Ovary (tissue), 10 donors: ENCODE measurements at places on chromosomes 2 and 18. TPM values are rescaled to one million over a fixed set of nuclear protein-coding genes. Genes with fewer than 3 reads are reported as not detected.

DNA sequence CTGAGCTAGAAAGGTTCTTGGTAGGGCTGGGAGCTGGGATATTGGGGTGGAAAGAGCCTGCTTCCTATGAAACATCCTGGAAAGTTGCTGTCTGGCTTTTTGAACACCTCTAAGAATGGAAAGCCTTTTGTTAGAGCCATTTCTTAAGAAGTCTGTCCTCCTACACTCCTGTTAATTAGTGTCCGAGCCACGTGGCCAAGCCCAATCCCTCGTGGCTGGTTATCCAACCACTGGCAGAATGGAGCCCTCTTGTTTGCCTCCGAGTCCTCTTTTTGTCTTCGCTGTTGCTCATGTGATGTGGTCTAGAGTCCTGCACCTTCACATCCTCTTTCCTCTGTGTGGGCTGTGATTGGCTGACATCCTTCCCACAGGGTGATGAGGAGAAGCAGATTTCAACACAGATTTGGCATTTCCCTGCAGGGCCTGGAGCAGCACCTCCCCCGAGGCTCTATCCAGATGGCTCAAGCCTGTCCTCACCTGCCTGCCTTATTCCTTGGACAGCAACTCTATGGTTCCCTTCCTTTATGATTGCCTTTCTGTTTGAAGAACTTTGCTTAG, 8.2 kb upstream of the TOGARAM2 start:
- no peaks in the 10 kb centered on the region for H3K36me3 ChIP-seq
- no peaks in the 10 kb centered on the region for H3K27me3 ChIP-seq
- H3K4me1 ChIP-seq = peaks cover 3% of the 10 kb centered on the region
- no peak overlapping the region for H3K4me3 ChIP-seq
- DNase-seq = no peak
- H3K27ac ChIP-seq = no peak overlapping the region

- H3K27me3 ChIP-seq = no peaks in the 10 kb centered on the region
- peaks cover 42% of the 10 kb centered on the region for H3K4me1 ChIP-seq
- H3K4me3 ChIP-seq = no peak overlapping the region
- no peak for DNase-seq
- peak overlapping the region; percentile 64 for H3K27ac ChIP-seq
Measured at GRCh38 chr2:54572636-54573536, 116.8 kb downstream of the SPTBN1 start.

DNA sequence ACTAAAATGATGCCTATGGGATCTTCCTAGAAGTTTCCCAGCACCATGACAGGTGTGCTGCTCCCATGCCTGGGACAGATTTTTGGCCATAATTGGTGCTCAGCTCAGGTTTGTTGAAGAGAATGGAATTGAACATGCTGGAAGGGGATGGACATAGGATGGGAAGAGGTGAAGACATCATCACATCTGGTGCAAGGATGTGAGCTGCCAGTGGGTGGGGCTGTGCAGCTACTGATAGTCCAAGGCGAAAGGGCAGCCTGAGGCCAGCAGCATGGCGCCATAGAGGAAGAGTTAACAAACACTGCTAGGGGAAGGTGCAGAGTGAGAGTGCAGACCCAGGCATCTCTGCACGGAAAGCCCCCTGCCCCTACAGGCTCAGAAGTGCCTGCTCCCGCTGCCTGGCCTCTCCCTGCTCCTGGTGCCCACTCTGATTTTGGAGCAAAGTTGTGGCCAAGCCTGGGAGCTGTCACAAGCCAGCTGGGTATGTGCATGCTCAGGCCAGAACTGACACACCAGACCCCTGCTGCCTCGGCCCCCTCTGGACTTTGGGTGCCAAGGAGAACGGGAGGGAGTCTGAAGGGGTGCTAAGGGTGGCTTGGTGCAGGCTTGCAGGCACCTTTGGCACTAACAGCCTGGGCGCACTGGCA, 178.6 kb downstream of the ZBTB7C start:
- H3K36me3 ChIP-seq = no peaks in the 10 kb centered on the region
- H3K27me3 ChIP-seq = no peaks in the 10 kb centered on the region
- H3K4me1 ChIP-seq = peaks cover 21% of the 10 kb centered on the region
- DNase-seq = no peak
- no peak overlapping the region for H3K4me3 ChIP-seq

DNA sequence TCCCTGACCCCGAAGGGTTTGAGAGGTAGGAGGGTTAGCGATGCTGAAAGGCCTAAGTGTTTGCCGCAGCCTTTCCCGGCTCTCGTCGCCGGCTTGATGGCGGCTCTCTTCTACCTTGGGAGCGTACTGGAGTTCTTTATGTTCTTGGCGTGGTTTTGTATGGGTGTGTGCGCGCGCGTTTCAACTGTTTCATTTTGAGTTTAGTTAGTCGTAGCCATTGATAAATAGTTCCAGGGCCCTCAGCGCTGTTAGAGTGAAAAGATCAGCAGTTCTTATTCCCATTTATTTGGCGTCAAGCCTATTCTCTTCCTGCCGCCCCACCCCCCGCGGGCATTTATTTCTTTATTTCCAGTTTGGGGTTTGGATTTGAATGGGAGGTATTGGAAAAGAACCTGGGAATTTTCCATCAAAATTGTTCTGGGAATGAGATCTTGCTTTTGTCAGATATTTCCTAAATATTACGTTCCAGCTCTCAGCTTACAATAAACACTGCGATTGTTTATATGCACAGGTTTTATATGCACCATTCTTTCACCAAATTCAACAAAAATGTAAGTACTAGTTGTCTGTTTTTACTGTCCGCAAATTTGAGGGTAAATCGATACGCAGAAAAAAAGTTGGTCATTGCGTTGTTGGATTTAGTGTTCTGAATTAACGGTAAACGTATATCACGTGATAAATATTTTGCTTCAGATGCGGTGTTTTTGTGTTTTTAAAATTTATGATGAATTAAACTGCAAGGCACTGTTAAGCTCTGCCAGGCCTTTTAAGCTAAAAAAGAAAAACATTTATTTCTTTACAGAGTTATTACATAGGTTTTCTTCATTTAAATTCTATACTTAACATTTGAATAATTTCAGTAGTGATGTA, 954 bp downstream of the CCNT2 start:
- peak overlapping the region; percentile 95 for H3K4me3 ChIP-seq
- H3K4me1 ChIP-seq = peaks cover 5% of the 10 kb centered on the region
- H3K36me3 ChIP-seq = no peaks in the 10 kb centered on the region
- peak overlapping the region; percentile 17 for H3K27ac ChIP-seq
- DNase-seq = no peak

DNA sequence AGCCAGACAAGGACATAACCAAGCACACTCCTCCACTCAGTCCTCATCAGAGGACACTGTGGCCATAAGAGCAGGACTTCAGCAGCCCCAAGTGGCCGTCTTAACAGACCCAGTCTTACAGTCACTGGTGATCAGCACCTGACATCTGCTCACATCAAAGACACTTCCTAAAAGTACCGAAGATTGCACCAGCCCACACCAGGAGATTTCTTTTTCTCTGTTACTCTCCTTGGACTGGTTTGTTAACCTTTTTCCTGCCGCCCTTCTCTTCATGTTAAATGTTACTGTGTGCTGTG, 44.1 kb downstream of the MRPS5 start:
- H3K27ac ChIP-seq = no peak overlapping the region
- no peaks in the 10 kb centered on the region for H3K27me3 ChIP-seq
- DNase-seq = no peak
- H3K4me1 ChIP-seq = no peaks in the 10 kb centered on the region
- H3K4me3 ChIP-seq = no peak overlapping the region

- no peaks in the 10 kb centered on the region for H3K36me3 ChIP-seq
- no peak overlapping the region for H3K27ac ChIP-seq
- H3K4me1 ChIP-seq = no peaks in the 10 kb centered on the region
- no peaks in the 10 kb centered on the region for H3K27me3 ChIP-seq
Measured at GRCh38 chr18:31957728-31958127, 14.8 kb upstream of the TRAPPC8 start.

- peaks cover 2% of the 10 kb centered on the region for H3K4me1 ChIP-seq
- no peaks in the 10 kb centered on the region for H3K27me3 ChIP-seq
- no peak overlapping the region for H3K27ac ChIP-seq
- no peaks in the 10 kb centered on the region for H3K36me3 ChIP-seq
- no peak overlapping the region for H3K4me3 ChIP-seq
Measured at GRCh38 chr2:187369471-187369870, 78.6 kb downstream of the CALCRL start.

Gene FBLN7
- 0.94 TPM for total RNA-seq

Gene MC5R
- not detected for total RNA-seq

Gene ALPI
- total RNA-seq = 0.72 TPM

Gene CD28
- 0.46 TPM for total RNA-seq

Gene SP140
- total RNA-seq = 1.0 TPM

Gene GATA6
- total RNA-seq = 179 TPM

Gene ACMSD
- not detected for total RNA-seq

Gene PROKR1
- total RNA-seq = not detected
